Placental pericyte (primary cell): ENCODE measurements at places on chromosomes 7 and 10. TPM values are rescaled to one million over a fixed set of nuclear protein-coding genes. Genes with fewer than 3 reads are reported as not detected.

ELMO1 gene
- total RNA-seq = 0.22 TPM in 1 of 2 replicates, not detected in the other

IFIT2 gene
- 2.7 and 7.4 TPM in 2 replicates for total RNA-seq

CCDC172 gene
- total RNA-seq = not detected in 2 replicates

ADRA2A gene
- total RNA-seq = 0.14 TPM in 1 of 2 replicates, not detected in the other

NUTM2E gene
- total RNA-seq = not detected in 2 replicates

SRRM3 gene
- total RNA-seq = 0.57 and 0.66 TPM in 2 replicates

ACSM6 gene
- not detected in 2 replicates for total RNA-seq

RPA3 gene
- total RNA-seq = 9.2 and 15.7 TPM in 2 replicates

TMEM229A gene
- total RNA-seq = not detected in 2 replicates

NEUROG3 gene
- total RNA-seq = not detected in 2 replicates
